Bone marrow (tissue), 2 donors: ENCODE measurements at places on chromosomes 13 and 19.

DNA sequence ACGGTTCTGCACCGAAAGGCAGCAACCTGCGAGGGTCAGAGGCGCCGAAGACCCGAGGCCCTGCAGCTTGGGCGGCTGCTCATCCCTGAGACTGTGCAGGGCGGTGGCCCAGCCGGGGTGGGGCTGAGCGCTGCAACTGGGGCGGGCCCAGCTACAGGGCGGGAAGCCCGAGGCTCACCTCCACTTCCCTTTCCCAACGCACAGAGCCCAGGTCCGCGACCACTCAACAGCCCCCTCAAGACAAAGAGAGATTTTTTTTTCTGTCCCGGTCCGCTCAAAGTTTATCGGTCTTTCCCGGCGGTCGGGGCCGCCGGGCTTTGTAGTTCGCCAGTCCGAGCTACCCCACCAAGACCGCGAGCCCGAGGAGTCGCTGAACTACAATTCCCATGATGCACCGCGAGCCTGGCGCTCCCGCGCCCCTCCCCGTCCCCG, 573 bp downstream of the KATNAL1 start:
- peak; percentile 83 for DNase-seq

DNA sequence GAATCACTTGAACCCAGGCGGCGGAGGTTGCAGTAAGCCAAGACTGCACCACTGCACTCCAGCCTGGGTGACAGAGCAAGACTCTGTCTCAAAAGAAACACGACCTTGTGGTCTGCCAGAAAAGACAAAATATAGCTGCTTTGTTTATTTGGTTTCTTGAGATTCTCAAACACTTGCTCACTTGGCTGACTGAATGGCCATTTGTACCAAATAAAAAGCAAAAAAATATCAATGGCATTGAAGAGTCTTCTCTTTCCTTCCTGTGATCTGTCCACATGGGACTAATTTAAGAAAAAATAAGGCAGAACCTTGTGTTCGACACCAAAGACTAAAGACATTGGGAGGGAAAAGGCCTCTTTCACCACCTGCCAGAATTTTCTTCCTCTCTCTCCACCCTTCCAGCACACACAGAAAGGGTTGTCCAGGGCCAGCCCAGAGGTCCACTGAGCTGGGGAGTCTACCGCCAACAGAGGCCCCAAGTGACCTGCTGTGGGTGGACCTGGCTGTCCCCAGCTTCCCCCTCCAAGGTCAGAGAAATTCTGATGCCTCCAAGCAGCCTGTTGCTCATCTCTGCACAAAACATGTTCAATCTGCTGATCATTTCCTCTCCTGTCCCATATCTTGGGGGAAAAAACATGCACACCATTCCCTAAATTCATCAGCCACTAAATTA, 5.9 kb downstream of the BRME1 start:
- no peak for DNase-seq

DNA sequence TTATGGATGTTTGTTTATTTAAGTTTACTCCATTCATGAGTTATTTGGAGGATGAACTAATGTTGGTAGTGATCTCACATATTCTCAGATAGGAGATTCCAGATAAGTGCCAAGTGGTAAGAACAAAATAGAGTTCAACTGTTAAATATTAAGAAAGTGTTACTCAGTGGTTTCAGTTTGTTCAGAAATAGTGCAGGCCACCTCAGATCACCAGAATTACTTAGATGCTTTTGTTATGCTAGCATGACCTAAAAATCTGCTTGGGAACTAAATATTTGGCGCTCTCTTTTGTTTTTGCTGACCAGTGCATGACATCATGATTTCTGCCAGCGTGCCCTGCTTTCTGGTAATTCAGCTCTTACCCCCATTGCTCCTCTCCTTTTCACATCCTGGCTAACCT, 15.6 kb downstream of the CLDN10 start:
- no peak for DNase-seq

DNA sequence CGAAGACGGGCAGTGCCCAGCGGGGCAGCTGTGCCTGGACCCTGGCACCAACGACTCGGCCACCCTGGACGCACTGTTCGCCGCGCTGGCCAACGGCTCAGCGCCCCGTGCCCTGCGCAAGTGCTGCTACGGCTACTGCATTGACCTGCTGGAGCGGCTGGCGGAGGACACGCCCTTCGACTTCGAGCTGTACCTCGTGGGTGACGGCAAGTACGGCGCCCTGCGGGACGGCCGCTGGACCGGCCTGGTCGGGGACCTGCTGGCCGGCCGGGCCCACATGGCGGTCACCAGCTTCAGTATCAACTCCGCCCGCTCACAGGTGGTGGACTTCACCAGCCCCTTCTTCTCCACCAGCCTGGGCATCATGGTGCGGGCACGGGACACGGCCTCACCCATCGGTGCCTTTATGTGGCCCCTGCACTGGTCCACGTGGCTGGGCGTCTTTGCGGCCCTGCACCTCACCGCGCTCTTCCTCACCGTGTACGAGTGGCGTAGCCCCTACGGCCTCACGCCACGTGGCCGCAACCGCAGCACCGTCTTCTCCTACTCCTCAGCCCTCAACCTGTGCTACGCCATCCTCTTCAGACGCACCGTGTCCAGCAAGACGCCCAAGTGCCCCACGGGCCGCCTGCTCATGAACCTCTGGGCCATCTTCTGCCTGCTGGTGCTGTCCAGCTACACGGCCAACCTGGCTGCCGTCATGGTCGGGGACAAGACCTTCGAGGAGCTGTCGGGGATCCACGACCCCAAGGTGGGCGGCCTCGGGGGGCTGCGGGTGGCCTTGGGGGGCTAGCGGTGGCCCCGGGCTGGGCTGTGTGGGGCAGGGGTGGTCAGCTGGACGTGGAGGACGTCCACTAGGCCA, 4.8 kb downstream of the GRIN3B start:
- no peak for DNase-seq

GRCh38 chr13:109145631-109146030, 516.2 kb downstream of the MYO16 start:
- no peak for DNase-seq

DNA sequence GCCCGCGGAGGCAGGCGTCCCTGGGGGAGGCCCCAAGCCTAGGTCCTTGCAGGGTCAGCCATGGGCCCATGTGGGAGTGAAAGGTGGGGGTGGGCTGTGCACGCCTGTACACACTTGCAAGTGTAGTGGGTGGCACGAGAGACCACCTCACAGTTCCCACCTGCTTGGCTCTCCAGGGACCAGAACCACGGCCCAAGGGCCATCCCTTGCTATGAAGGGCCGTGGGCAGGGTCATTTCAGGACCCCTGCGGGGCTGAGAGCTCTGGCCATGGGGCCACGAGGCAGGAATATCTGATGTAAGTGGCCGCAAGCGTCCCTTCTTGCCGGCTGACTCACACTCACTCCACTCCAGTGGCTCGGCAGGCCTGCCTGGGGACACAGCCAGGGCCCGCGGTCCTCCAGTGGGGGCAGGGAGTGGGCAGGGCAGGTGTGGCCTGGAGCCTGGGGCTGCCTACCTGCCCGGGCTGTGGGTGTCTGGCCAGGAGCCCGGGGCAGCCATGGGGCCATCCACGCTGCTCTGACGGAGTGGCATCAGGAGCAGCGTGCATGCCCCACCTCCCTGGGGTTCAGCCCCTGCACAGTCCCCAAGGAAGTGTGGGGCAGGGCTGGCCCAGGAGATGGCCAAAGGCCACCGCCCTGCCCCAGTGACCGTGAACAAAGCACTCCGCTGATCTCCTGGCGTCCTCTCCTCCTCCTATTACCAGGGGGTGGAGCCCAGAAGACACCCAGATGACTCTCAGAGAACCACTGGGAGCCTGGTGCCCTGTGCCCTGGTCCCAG, 8.6 kb upstream of the MKNK2 start:
- DNase-seq, result no peak

GRCh38 chr13:111325941-111326620, 5.6 kb downstream of the TEX29 start:
- DNase-seq, result no peak

DNA sequence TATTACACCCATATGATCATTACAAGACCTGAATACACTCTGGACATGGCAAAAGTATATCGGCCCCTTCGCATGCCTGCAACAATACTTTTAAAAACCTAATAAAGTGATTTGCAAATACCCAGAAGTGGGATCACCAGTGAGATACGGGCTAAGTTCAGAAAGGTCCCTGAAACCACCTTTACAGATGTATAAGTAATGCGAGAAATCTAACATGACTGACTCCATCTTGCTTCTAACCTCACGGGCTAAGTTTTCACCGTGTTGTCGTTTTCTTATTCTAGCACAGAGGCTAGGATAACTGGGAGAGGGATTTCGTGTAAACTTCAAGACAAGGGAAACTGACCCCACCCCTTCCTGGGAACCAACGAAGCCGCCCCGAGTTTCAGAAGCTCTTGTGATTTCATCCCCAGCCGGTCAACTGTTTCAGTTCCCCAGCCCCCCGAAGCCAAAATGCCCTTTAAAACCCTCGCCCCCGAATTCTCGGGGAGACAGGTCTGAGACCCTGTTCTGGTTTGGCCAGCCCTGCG, 703 bp downstream of the NEK3 start:
- DNase-seq, result no peak

- DNase-seq, result no peak
Measured at GRCh38 chr13:101523154-101524131, 71.0 kb downstream of the ITGBL1 start.

DNA sequence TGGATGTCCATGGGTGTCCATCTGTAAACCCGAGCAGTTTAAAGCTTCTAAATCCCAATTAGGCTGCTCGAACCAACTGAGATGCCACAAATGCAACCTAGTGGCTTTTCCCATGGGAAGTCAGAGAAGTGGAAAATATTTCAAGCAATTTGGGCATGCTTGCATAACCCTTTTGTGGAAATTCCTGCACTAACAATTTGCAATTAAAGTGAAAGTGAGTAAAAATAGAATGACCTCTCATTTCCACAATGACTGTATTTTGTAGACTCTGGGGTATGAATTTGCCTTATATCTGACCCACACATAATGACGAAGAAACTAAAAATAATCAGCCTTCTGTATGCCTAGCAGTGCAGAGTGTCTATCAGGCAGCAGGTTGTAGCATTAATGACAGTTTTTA, 91.8 kb upstream of the TSC22D1 start:
- DNase-seq, result no peak

DNA sequence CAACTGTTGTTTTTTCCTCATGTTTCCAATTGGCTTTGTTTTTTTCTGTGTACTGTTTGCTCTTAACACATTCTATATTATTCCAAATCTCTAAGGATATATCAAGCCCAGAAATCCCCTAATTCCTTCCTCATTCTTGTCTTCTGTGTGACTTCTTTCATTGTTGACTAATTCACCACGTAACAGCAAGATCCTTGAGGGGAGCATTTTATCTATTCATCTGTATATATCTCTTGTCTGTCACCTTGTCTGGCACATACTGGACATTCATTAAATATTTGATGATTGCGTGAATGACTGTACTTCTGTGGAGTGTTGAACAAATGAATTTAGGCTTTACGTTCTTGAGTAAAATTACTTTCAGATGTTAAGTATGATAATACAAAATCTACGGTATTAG, 44.8 kb upstream of the OLFM4 start:
- no peak for DNase-seq

- no peak for DNase-seq
Measured at GRCh38 chr19:4987692-4988370, 18.9 kb downstream of the KDM4B start.

DNA sequence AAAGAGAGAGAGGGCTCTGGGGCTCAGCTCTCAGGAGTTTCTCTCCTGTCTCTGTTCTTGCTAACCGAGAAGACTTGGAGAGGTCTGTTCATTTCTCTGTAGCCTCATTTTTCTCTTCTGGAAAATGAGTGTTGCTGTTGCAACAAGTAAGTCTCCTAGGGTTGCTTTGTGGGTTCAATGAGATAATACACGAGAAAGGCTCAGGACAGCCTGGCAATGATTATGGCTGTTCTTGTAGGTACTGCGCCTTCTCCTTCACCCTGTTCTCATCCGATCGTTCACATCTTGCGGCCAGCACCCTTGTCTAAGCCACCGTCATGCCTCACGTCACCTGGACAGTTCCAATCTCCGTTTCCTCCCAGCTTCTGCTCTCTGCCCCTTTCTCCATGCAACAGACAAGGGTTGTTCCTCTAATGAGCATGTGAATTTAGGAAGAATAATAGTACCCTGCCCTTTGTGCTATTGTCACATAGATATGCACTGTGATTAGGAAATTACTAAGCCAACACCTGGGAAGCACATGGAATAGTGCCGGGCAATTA, 4.2 kb downstream of the C5AR1 start:
- DNase-seq, result no peak

GRCh38 chr13:75325711-75326110, 156.3 kb downstream of the TBC1D4 start:
- DNase-seq, result no peak

DNA sequence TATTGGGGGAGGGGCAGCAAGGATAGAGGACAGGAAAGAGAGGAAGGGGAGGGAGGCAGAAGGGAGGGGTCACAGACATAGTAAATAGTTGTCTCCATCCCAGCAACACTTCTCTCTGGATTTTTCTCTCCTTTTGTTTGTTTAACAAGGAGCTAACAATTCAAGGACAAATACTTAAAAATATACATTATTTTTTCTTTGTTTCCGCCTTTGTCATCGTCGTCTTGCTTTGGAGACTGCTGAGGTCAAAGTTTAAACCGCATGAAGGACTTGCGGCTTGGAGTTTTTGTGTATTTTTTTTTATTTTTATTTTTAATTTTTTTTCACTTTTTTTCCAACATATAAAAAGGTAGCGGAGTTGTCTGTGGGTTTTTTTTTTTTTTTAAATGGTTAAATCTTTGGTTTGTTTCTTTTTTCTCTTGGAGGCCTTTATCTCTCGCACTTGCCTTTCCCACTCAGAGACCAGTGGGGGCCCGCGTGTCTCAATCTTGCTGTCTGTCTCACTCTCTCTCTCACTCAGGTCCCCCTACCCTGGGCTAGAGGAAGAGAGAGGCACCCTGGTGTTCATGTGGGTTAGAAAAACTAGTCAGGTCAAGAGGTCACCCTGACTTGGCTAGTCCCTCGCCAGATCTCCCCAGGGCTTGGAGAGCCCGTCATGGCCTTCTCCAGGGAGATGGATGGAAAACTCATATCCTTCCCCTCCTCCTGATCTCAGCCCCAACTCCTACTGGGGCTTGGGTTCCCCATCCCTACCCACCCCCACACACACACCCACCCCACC, 11.0 kb downstream of the ZNF574 start:
- no peak for DNase-seq

GRCh38 chr19:334296-335071, 10.1 kb downstream of the MIER2 start:
- DNase-seq, result no peak

DNA sequence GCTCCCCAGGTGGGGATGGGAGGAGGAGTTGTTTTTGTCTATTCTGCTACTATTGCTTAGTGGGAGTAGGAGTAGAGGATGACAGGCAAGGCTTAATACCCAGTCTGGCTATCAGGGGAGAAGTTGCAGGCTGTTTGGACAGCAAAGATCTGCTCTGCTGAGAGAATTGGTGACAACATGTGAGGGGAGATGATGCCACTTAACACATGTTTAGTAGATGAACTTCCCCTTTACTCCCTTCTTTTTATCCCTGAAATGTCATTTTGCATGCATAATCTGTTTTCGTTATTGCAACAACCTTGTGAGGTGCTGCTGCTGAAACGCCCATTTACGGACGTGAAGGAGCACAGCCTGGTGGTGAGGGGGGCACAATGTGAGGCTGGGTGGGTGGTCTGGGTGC, 3.0 kb upstream of the CYP4F12 start:
- DNase-seq, result no peak

- DNase-seq, result no peak
Measured at GRCh38 chr13:81929988-81930387, 1589.1 kb upstream of the SPRY2 start.

GRCh38 chr19:1151037-1151724, 22.9 kb downstream of the SBNO2 start:
- DNase-seq, result no peak
